ENCODE measurements at places on chromosomes 13 and 19. TPM values are rescaled to one million over a fixed set of nuclear protein-coding genes. Genes with fewer than 3 reads are reported as not detected.

PLPPR3 gene
- 11.4 TPM for total RNA-seq

KLK15 gene
- not detected for total RNA-seq

WTIP gene
- 38.4 TPM for total RNA-seq

GRCh38 chr13:20945952-20946383 lies 43.4 kb upstream of the XPO4 start:
- H3K27me3 ChIP-seq: no peaks in the 10 kb centered on the region
- no peak overlapping the region for H3K27ac ChIP-seq
- H3K4me1 ChIP-seq: no peaks in the 10 kb centered on the region
- no peak for DNase-seq
- H3K36me3 ChIP-seq: no peaks in the 10 kb centered on the region
- H3K4me3 ChIP-seq: no peak overlapping the region
